ENCODE measurements at places on chromosomes 11 and 22.
A peak's percentile ranks its signal among the peaks of the same experiment; 100 is the strongest.

DNA sequence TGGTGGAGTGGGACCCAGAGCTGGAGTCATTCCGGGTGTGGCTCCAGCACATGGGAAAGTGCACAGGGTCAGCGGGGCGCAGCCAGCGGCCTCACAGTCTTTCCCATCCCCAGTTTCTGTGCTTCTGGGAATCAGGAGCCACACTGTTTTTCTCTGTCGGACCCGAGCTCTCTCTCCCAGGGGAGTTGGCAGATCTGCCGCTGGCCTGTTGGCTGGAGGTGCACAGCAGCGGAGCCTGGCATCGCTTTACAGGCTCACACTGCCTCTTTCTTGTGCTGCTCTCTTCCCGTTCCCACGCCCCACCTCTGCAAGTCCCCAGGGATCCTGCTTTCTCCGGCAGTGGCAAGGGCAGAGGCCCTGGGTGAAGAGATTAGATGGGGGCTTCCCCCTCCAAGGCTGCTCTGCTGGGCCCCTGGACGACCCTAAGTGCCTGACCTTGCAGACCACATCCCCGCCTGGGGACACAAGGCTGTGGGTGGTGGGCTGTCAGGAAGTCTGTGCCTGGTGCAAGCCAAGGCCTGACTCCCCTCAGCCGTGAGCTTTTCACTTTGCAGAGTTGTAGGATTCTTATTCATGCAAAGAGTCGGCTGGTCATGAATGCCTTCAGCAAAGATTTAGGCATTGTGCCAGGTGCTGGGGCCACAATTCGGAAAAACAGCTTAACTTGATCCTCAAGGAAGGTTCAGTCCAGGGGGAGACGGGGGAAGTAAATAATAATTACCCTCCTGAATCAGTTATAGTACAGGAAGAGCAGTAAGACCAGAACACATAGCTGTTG lies 116.3 kb downstream of the TIMP3 start:
- no peak for DNase-seq

- peak; percentile 91 for DNase-seq
These were observed at the start of gene PEX16 for GRCh38 chr11:45917623-45918330. Gene PEX16, minus strand, starts transcription at chr11:45917877. Its CDS starts 66 bp downstream, at chr11:45917811.

- no peak for DNase-seq
These were observed 199.9 kb downstream of the FAM181B start for GRCh38 chr11:82533628-82534327.

GRCh38 chr22:17684245-17684644 lies 45.7 kb downstream of the BCL2L13 start:
- DNase-seq = no peak

GRCh38 chr11:2102883-2103213 lies 36.3 kb downstream of the IGF2 start:
- DNase-seq = no peak

GRCh38 chr11:68804786-68805185 lies 36.9 kb downstream of the CPT1A start:
- no peak for DNase-seq

DNA sequence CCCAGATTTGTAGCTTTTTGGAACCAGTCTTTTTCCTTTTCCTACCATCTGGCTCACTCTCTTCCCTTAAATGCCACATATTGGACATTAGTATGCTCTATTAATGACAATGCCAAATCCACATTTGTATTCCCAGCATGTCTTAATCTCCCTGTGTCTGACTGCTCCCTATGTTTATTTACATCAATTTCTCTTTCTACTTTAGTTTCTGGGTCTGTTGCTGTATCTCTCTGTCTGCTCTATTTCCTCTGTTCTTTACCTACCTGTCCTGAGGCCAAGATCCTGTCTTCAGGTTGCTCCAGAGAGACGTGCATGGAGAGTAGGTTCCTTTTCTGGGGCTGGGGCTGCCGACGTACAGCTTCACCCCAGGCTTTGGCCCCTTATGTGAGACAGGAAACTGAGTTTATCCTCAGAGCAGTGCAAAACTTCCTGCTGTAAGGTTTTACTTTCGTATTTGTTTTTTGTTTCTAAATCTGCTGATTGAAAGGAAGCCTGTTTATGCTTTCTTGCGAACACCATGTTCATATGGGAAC lies 25.6 kb downstream of the OR2AG2 start:
- DNase-seq = no peak

DNA sequence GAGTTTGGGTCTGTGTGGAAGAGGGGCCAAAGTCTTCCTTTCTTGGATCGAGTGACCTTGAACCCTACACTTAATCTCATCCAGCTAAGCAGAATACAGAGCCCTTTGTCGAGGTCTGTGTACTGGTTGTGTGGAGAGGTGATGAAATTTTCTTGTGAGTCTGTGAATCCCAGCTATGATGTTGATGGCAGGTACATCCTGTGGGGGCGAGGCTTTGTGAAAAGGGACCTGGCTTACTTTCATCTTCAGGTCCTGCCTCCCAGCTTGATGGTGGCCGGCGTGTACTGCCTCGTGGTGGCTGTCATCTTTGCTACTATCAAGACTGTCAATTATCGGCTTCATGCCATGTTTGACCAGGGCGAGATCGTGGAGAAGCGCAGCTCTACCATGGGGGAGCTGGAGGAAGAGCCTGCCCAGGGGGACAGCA lies 1.0 kb downstream of the PCNX3 start:
- no peak for DNase-seq

GRCh38 chr11:125587480-125587879 lies 5.2 kb upstream of the STT3A start:
- no peak for DNase-seq

DNA sequence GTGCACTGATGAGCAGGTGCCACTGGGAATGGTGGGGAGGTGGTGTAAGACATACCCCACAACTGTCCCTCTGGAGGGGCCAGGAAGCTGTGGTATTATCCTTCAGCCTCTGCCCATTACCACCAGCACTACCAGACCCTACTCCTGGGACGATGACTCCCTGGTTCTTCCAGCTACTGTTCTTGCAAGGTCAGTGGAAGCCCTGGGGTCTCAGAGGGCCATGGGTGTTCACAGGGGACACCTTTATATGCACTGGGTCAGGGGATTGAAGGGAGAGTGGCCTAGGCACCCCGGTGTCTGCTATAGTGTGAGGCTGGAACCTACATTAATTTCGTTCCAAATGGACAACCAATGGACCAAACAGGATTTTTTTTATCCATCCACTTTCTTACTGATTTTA lies 102.1 kb downstream of the RPS6KA4 start:
- DNase-seq = no peak
